Fibroblast of pulmonary artery (primary cell): ENCODE measurements at places on chromosomes 6 and 20.

- DNase-seq, result peak; percentile 95
Measured at GRCh38 chr6:37048851-37049757, 43.6 kb downstream of the FGD2 start.

DNA sequence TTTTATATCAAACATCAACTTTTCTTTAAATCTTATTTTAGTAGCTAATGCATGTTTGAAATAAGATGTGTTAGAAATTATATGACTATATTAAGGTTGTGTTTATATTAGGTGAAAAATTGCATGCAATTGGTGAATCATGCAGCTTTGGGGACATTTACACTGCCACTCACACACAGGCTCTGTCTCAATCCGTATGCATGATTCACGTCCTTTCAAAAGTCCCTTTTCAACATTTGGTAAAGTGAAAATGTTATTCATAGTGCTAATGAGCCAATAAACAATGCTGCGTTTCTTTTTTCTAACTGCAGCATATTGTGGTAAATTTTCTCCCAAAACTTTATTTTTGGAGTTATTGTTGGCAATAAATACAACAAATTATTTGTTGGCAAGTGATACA lies 198.0 kb downstream of the FUT9 start:
- DNase-seq, result no peak

- DNase-seq, result peak; percentile 92
Measured at GRCh38 chr20:31547017-31547675, 32.9 kb downstream of the HM13 start.

DNA sequence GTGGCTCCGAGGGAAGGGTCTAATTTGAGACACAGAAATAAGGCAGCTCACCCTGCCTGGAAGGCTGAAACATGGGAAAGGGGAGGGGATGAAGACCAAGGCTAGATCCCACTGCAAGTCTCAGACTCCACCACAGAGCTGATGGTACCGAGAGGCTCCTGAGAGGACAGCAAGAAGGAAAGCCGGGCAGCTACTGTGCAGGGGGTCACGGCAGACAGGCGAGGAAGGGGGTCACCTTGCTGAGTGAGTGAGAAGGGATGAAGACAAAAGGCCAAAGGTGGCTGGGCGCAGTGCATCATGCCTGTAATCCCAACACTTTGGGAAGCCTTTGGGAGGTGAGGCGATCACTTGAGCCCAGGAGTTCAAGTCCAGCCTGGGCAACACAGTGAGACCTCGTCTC lies 100.7 kb downstream of the ATP9A start:
- DNase-seq, result no peak
